Stimulated activated naive CD8-positive, alpha-beta T cell treated with anti-CD3 and anti-CD28 coated beads, Interleukin-15, amount 100 ng/mL, for 72 hours (primary cell): ENCODE measurements at places on chromosomes 2 and 18.

DNA sequence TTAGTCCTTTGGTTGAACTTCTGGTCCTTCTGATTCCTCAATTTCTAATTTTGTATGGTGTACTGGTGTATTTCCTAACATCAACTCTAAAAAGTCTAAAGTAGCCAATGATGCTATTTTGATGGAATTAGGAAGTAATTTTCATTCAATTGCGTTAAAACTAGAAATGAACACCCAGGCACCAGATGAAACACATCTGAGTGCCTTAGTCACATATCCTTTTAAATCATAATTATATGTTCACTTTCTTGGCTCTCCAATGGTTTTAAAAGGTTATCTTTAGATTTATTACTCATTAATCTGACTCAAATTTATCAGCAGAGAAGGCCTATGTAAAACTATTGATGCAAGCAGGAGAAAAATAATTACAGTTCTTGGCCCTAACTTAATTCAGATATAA, 119.7 kb downstream of the GAREM1 start:
- no peak for DNase-seq

GRCh38 chr2:76851000-76851399, 671.2 kb downstream of the LRRTM4 start:
- no peak for DNase-seq

DNA sequence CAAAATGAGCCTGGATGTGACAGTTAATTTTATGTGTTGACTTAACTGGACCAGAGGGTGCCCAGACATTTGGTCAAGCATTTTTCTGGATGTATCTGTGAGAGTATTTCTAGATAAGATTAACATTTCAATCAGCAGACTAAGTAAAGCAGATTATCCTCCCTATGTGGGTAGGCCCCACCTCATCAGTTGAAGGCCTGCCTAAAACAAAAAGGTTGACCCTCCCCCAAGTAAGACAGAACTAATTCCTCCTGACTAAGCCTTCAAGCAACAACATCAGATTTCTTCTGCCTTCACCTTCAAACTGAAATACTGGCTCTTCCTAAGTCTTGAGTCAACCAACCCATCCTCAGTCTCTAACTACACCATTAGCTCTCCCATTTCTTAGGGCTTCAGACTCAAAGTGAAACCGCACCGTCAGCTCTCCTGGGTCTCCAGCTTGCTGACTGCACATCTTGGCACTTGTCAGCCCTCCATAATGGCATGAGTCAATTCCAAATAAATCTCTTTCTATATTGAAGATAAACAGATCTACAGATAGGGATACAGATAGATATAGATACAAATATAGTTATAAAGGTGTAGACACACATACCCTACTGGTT, 47.9 kb downstream of the MEMO1 start:
- DNase-seq = no peak

DNA sequence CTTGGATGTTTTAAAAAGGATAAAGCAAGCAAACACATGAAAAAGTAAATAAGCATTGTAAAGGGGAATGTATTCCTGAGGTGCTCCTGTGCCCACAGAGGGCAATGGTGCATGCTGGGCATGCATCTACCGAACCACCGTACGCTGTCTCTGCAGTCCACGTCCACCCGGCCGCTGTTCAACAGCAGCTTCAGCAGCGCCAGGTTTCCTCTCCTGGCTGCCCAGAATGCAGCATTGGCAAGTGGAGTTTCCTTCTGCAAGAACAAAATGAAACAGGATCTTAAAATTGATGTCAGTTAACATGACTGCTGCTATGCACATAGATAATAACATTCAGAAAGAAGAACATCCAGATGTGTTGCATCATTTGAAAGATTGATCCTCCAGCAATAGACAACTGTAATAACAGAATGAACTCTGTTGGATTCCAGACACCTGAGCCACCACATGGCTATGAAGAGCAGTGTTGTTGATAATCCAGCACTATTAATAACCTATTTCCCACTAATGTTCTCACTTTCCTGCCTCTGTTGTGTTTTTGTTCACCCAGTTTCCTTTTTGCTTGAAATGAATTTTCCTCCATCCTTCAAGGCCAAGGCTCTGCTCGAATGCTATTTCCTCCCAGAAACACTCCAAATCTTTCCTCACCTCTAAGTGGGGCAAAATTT, 13.6 kb downstream of the ANKRD29 start:
- no peak for DNase-seq
